ENCODE measurements at places on chromosomes 2 and 18.
A peak's percentile ranks its signal among the peaks of the same experiment; 100 is the strongest.

- DNase-seq: no peak
Measured at GRCh38 chr2:85462322-85462721, 43.8 kb downstream of the SH2D6 start.

DNA sequence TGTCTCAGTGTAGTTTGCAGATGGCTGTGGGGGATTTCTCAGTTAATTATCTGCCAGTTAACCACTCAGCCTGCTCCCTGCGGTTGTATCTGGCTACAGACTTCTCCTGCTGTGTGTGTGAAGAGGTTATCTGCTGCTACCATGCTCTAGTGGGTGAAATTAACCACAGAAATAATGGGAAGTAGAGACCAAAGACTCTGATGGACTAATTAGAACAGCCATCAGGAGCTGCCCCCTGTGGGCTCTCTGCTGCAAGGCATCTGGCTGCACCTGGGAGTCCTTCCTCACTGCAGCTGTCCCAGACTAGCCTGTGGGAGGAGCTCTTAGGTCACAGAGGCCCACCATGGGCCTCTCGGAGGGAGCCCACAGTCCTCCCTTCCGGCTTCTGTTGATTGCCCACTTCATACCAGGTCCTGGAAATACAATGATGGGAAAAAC lies 66.6 kb downstream of the CTIF start:
- DNase-seq: no peak

DNA sequence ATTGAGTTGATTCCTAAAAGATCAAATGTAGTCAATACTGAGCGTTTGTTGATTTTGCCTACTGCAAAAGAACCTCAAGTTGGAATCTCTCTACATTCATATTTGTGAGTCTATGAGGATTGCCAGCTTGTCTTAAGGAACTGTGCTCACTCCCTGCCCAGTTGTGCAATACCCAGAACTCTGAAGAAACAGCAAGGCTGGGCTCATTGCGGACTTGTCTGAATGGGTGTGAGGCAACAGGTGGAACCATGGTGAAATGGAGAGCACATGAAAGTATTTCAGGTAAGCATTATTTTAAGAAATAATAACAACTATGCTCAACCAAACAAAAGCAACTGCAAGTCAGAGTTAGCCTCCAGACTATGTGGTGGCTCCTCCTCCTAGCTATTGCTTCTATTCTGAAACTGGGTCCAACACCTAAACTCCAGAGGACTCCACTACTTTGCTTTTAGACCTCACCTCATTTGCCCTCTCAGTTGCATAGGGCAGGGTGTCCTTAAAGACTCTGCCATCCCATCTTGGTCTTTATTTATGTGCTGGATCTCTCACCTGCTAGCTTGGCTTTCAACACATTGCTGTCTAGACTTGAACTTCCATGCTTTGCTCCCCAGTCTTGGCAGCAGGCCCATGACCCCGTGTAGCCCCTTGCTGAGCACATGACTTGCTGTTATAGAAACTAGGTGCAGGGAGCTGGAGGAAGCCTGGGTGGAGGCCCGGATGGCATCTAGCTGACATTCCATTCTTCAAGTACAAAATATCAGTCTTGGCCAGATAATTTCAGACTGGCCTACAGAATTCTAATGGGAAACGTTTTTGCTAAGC lies 94.8 kb upstream of the ARL5A start:
- peak; percentile 22 for DNase-seq

- DNase-seq: no peak
Measured at GRCh38 chr18:12839526-12840196, 44.4 kb downstream of the PTPN2 start.

DNA sequence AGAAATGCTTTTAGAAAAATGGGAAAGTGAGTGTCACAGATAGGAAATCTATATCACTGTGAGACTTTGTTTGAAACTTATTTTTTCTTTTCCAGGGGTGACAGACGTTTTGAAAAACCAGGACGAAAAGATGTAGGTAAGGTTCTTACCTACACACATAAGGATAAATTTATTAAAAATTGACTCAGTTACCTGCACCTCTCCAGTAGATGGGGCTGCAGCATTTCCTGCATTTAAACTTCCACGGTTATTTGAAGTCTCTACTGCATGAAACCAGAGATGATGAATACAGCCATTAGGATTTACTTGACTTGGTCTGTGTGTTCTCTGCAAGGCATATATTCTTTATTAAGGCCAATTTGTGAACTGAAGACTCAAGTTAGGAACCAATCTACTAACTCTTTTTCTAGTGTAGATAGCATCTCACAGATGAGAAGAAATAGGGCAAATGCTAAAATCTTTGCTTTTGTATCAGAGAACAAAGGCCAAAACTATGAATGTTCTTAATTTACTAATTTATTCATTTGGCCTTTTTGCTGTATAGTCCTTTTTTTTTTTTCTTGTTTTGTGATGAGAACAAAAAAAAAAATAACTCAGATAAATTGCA lies 15.0 kb downstream of the KCNJ13 start:
- DNase-seq: peak; percentile 68

- no peak for DNase-seq
Measured at GRCh38 chr2:55056024-55056521, 5.8 kb upstream of the RTN4 start.
